ENCODE measurements at places on chromosomes 7 and 10. TPM values are rescaled to one million over a fixed set of nuclear protein-coding genes. Genes with fewer than 3 reads are reported as not detected.

Gene MSMB
- total RNA-seq: not detected

Gene ADGRA1
- under 0.01 TPM for total RNA-seq

Gene TLL2
- 0.06 TPM for total RNA-seq

Gene ERVW-1
- total RNA-seq: not detected

Gene KAZALD1
- total RNA-seq: 0.31 TPM

Gene OR2A5
- total RNA-seq: not detected

Gene NPY
- total RNA-seq: not detected

Gene SEMA3D
- total RNA-seq: 0.32 TPM

Gene UPK3BL1
- 2.3 TPM for total RNA-seq

Gene CYP26A1
- 0.65 TPM for total RNA-seq

Gene PSD
- under 0.01 TPM for total RNA-seq

Gene TFPI2
- total RNA-seq: 81.8 TPM

Gene SORCS1
- total RNA-seq: not detected

Gene STK31
- total RNA-seq: 0.13 TPM

Gene FGL2
- total RNA-seq: 0.16 TPM

Gene PNLIPRP3
- not detected for total RNA-seq

Gene ATRNL1
- total RNA-seq: not detected

Gene THSD7A
- total RNA-seq: 27.2 TPM

Gene PITX3
- not detected for total RNA-seq

Gene CFAP43
- under 0.01 TPM for total RNA-seq

Gene HKDC1
- 0.16 TPM for total RNA-seq

Gene LRRN3
- under 0.01 TPM for total RNA-seq

Gene EEPD1
- total RNA-seq: 0.76 TPM

Gene SPDYE8
- not detected for total RNA-seq

Gene GPC2
- total RNA-seq: 1.3 TPM

Gene SNX10
- total RNA-seq: 6.2 TPM

Gene OR6B1
- total RNA-seq: not detected

Gene TCAF1
- 20.1 TPM for total RNA-seq

Gene MUC3A
- total RNA-seq: not detected

Gene ZNF488
- total RNA-seq: 0.13 TPM

Gene ZMIZ2
- 4.7 TPM for total RNA-seq

Gene TDRD1
- not detected for total RNA-seq

Gene CNPY1
- total RNA-seq: not detected

Gene SPDYE2
- not detected for total RNA-seq

Gene CAV2
- 400 TPM for total RNA-seq

Gene NUPR2
- total RNA-seq: not detected

Gene HTR5A
- total RNA-seq: not detected

Gene AGAP9
- 0.16 TPM for total RNA-seq

Data from bladder microvascular endothelial cell (primary cell).